ENCODE measurements at places on chromosomes 6 and 20.

- DNase-seq: no peak
Observed at GRCh38 chr6:84618046-84618752, 146.2 kb downstream of the TBX18 start.

DNA sequence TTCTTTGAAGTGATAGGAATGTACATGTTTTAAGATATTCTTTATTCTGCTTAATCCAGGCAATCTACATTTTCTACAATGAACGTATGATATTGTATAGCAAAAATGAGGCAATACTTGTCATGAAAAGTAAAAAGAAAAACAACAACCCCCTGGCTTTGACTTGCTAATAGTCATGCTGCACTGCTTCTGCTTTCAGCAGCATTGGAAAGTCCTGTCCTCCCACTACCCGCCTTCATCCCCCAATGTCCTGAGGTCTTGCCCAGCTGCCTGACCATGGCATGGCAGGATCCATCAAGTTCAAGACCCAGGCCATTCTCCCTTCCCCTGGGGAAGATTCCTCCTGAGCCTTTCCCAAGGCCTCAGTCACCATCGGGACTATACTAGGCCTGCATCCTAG, 156.5 kb downstream of the SH3BGRL2 start:
- DNase-seq: no peak

GRCh38 chr6:143399775-143400174, 50.7 kb downstream of the ADAT2 start:
- DNase-seq: no peak

DNA sequence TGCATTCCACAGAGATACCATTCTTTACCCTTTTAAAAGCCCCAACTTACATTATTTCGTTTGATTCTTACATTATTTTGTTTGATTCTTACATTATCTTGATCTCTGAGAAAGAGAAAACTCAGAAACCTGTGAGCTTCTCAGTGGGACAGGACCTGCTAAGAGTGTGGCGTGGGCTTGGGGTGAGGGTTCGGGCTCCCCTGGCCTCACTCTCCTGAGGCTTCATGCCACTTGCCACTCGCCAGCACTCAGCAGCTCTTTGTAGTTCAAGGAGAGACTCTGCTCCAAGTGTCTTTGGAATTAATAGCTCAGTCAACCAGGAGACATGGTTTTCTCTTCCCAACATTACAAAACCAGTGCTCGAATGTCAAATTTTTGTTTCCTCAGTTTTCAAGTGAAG, 132.4 kb upstream of the RGS17 start:
- no peak for DNase-seq

GRCh38 chr6:17226786-17227233, 54.4 kb upstream of the RBM24 start:
- no peak for DNase-seq

- DNase-seq: no peak
Observed at GRCh38 chr20:8254911-8255582, 123.0 kb downstream of the PLCB1 start.

DNA sequence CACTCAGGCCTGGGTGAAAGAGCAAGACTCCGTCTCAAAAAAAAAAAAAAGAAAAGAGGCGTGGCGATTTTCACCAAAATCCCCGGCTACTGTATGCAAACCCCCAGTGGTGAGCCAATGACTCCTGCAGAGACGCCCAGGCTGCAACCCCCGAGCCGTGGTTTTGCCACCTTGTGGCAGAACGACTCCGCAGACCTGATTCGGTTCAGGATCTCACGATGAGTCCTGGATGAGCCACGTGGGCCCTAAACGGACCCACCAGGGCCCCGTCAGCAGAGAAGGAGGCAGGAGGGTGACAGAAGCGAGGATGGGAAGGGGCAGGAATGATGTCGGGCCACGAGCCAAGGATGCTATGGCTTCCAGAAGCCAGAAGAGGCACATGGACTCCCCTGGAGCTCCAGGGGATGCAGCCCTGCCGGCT, 42.5 kb downstream of the SLC2A4RG start:
- no peak for DNase-seq

DNA sequence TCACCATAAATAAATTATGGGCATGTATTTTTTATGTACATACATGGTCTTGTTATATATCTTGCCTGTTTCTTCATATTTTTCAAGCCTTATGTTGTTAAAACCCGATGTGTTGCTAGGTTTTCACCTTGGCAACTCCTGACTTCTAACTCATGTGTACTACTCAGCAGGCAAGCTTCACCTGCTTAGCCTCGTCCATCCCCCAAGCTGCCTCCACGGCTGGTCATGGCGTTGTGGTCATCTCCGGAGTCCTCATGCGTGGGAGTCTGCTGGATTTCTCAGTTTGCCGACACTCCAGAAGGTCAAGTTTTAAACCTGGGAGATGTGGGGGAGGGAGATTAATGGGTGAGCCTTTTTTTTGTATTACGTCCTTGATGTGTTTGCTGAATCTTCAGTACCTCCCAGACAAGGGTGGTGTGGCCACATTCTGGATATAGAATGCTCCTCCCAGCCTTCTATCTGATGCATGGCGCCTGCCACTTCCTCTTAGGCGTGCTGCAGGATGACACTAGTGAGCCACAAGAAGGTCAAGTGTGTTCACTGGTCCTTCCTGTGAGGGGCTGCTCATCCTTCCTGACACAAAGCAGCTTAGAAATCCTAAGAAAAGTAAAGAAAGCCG, 26.6 kb upstream of the EDN3 start:
- DNase-seq: no peak

DNA sequence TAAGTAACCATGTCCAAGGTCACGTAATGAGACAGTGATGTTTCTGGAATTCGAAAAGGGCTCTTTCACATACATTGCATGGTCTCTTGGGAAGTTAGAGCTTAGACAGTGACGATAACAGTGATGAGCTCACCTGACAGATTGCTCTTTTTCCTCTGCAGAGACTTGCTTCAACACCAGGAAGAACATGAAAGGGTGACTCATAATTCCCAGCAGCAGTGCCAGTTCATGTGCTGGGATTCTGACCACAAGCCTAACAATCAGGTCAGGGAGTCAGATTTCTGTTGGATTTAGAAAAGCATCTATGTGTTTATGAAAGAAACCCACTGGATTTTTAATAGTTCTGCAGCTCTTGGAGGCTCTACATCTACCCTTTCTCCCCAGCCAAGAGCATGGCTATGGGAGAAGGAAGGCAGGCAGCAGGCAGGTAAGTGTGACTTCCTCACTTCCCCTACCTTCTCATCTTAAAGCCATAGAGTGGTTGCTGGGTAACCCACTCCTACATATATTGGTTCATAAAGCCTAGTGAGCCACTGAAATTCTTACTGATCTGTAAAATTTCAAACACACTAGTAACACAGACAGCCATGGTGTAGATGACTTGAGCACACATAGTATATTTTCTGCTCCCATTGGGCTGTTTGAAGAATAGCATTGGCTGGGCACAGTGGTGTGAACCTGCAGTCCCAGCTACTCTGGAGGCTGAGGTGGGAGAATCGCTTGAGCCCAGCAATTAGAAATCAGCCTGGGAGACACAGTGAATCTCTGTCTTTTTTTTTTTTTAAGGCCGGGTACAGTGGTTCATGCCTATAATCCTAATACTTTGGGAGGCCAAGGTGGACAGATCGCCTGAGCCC, 44.4 kb upstream of the LOC128125822 start:
- DNase-seq: no peak

GRCh38 chr6:31663961-31664789, 622 bp downstream of the GPANK1 start:
- DNase-seq: no peak

DNA sequence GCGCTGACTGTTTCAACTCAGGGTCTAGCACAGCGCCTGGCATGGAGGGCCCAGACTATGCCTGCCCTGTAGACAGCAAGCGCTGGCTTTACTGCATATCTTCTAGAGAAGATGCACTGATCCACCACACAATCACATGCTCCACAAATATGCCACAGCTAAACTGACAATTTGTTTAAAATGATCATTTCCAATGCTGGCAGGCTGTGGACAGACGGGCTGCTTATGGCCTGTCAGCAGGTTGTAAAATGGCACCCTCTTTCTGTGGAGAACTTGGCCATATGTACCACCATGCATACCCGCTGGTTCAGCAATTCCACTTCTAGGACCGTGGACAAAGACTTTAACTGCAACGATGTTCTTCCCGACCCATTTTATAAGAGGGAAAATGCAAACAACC, 40.8 kb downstream of the STAU1 start:
- DNase-seq: no peak

- DNase-seq: no peak
Observed at GRCh38 chr20:6467562-6467961, 299.9 kb upstream of the BMP2 start.

GRCh38 chr20:62053465-62054196, 12.1 kb downstream of the TAF4 start:
- no peak for DNase-seq

DNA sequence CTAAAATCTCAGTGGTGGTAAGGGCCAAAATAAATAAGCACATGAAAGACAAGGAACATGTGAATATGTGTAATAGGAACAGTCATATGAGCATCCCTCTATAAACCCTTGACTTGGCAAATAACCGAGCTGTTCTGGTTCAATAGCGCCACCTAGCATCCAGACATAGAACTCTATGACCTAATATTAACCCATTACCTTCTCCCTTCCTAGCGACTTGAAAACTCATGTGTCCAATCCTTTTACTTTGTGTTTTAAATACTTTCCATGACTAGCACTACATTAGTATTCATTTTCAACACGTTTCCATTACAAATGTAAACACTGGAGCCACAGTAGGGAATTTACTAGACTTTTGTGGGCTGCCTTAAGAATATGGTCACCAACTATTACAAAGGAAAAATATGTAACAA, 279.7 kb downstream of the UST start:
- no peak for DNase-seq

- no peak for DNase-seq
Observed at GRCh38 chr6:105781915-105782314, 304.2 kb upstream of the PRDM1 start.

DNA sequence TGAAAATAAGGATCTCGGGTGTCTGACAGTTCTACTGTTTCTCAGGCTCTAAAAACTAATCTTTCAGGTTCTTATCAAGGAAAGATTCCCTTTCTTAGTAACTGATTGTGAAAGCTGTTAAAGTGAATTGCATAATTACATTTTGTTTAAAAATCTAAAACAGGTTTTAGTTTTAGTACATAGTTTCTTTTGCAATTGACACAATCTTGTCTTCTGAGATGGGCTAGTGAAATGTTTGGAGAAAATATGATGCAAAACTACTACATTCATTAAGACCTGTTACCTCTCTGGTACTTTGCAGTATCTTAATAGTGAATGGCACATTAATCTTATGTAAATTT, 298.4 kb downstream of the UTRN start:
- no peak for DNase-seq

DNA sequence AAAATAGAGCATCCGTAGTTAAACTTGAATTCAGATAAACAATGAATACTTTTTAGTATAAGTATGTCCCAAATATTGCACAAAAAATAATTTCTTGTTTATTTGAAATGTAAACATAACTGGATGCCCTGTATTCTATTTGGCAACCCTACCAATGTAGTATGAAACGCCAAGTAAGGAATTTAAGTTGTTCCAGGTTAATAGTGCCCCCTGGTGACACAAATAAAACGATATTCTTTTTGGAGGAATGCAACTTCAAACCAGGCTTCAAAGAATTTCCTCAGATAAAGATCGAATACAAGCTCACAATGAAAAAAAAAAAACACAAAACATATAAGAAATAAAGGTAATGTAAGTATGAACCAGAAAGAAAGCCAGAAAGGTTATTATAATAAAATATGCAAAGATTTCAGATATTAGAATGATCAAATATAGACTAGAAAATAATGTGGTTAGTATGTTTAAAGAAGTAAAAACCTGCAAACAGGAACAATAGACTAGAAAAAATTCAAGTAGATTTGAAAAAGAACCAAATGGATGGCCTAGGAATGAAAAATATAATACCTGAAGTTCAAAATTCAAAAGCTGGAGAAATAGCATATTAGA, 18.4 kb upstream of the AKAP7 start:
- DNase-seq: no peak
